Memory B cell (primary cell): ENCODE measurements at places on chromosomes 4 and X.
A peak's percentile ranks its signal among the peaks of the same experiment; 100 is the strongest.

GRCh38 chrX:118773782-118774181 lies 46.4 kb downstream of the IL13RA1 start:
- peaks cover 13% of the 10 kb centered on the region for H3K36me3 ChIP-seq
- peaks cover 6% of the 10 kb centered on the region for H3K4me1 ChIP-seq
- no peak for DNase-seq

DNA sequence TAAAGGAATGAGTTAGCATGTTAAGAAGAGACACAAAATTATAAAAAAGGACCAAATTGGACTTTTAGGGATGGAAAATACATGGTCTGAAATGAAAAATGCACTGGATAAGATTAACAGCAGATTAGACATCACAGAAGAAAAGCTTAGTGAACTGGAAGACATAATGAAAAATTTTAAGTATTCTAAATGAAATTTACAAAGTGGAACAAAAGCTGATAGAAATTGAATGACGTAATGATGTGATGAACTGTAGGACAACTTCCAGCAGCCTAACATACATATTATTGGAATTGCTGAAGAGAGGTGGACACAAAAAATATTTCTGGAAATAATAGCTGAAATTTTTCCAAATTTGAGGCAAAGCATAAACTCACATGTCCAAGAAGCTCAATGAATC lies 39.6 kb upstream of the GPR173 start:
- H3K36me3 ChIP-seq, result no peaks in the 10 kb centered on the region
- H3K4me1 ChIP-seq, result no peaks in the 10 kb centered on the region
- H3K27ac ChIP-seq, result no peak overlapping the region
- H3K4me3 ChIP-seq, result no peak overlapping the region

GRCh38 chrX:123736333-123736921 lies 3.6 kb upstream of the THOC2 start:
- H3K4me3 ChIP-seq, result no peak overlapping the region
- H3K36me3 ChIP-seq, result no peaks in the 10 kb centered on the region
- no peak for DNase-seq
- H3K27ac ChIP-seq, result no peak overlapping the region

- no peak overlapping the region for H3K27ac ChIP-seq
- no peak overlapping the region for H3K4me3 ChIP-seq
- no peaks in the 10 kb centered on the region for H3K4me1 ChIP-seq
- DNase-seq, result no peak
- H3K36me3 ChIP-seq, result no peaks in the 10 kb centered on the region
Measured at GRCh38 chr4:131347816-131348215, 1801.3 kb upstream of the PCDH10 start.

GRCh38 chr4:134078230-134078914 lies 123.2 kb downstream of the PABPC4L start:
- no peak overlapping the region for H3K27ac ChIP-seq
- H3K36me3 ChIP-seq, result no peaks in the 10 kb centered on the region
- no peak for DNase-seq
- H3K4me1 ChIP-seq, result no peaks in the 10 kb centered on the region
- H3K4me3 ChIP-seq, result no peak overlapping the region

DNA sequence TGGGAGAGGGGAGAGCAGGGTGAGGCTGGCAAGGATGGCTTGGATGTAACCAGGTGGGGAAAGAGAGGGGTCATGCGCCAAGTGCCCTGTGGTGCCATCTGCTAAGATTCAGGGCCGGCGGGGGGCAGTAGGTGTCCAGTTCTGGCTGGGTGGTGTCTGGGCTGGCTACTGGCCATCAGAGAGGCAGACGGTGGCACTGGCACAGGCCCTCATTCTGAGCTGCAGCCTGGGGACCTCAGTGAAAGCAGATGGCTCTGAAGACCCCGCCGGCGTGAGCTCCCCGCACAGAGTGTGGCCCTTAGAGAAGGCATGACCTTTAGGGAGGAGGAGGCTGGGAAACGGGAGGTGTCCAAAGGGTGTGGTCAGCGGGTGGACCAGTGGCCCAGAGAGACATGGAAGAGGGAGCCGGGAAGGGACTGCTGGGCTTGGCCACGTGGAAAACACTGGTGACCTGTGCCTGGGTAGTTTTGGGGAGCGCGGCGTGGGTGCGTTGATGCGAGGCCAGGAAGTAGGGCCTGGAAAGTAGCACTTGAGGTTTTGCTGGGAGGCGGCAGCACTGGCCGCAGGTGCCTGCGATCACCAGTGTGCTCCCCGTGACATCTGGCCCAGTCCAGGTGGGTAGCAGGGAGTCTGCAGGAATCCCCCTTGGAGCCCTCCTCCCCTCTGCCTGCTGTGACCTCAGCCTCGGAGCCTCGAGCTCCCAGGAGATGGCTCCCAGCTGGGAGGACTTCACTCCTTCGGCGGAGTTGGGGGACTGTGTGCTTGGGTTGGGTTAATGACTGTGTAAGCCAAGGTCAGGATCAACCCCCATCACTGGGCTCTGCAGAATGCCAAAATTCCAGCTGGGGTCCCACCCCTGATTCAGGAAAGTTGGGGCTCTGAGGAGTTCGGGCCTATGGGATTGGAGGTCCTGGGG lies 9.3 kb upstream of the SH3TC1 start:
- no peak for DNase-seq
- peaks cover 22% of the 10 kb centered on the region for H3K4me1 ChIP-seq
- peaks cover 20% of the 10 kb centered on the region for H3K27me3 ChIP-seq
- no peak overlapping the region for H3K4me3 ChIP-seq

GRCh38 chr4:168631241-168632162 lies 134.7 kb downstream of the PALLD start:
- H3K4me1 ChIP-seq, result no peaks in the 10 kb centered on the region
- H3K27me3 ChIP-seq, result peaks cover 7% of the 10 kb centered on the region
- no peak overlapping the region for H3K4me3 ChIP-seq
- H3K27ac ChIP-seq, result no peak overlapping the region
- no peak for DNase-seq
- H3K36me3 ChIP-seq, result no peaks in the 10 kb centered on the region

DNA sequence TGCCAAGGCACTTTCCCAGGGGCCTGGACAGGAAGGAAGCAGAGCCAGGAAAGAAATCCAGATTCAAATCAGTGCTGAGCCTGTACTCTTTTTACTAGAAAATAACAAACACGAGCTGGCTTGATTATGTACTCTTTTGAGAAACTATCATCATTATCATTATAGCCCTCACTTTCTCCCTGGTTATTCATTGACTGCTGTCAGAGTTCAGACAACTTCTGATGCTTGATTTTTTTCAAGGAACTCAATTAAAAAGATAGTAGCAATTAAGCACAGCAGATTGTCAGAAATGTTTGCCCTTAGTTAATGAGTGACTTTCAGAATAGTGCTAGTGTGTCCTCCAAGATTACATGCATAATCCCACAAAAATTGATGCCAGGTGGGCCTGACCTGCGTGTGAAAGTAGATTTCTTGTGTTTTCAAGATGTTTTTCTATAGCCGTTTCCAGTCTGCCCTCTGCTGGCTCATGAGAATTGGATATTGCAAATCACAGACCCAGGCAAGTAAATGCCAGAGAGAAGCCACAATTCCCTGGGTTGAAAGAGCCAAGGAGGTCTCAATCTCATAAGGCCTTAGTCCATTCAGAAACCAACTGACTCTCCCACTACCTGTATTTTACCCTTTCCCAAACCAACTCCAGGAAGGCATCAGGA lies 14.3 kb upstream of the PNPLA4 start:
- H3K4me3 ChIP-seq, result no peak overlapping the region
- H3K36me3 ChIP-seq, result no peaks in the 10 kb centered on the region
- peak overlapping the region; percentile 28 for H3K27ac ChIP-seq
- H3K4me1 ChIP-seq, result no peaks in the 10 kb centered on the region
- DNase-seq, result no peak

GRCh38 chr4:147447786-147448185 lies 33.1 kb upstream of the EDNRA start:
- no peak overlapping the region for H3K27ac ChIP-seq
- no peaks in the 10 kb centered on the region for H3K36me3 ChIP-seq
- no peaks in the 10 kb centered on the region for H3K27me3 ChIP-seq

DNA sequence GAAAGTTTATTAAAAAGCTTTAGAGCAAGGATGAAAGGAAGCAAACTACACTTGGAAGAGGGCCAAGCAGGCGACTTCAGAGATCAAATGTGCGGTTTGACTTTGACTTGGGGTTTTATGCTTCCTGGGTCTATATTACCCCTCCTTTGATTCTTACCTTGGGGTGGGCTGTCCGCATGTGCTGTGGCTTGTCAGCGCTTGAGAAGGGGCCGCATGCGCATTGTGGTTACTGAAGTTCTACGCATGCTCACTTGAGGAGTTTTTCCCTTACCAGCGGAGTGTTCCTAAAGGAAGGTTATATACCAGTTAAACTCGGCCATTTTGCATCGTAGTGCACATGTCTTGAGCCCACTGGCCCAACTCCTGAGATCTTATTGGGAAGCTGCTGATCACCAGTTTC lies 9.9 kb downstream of the ZNF157 start:
- H3K27me3 ChIP-seq, result no peaks in the 10 kb centered on the region
- peak; percentile 4 for DNase-seq
- H3K4me1 ChIP-seq, result peaks cover 7% of the 10 kb centered on the region
- H3K4me3 ChIP-seq, result peak overlapping the region; percentile 64
- H3K27ac ChIP-seq, result peak overlapping the region; percentile 58

- no peak overlapping the region for H3K4me3 ChIP-seq
- peaks cover 9% of the 10 kb centered on the region for H3K4me1 ChIP-seq
- H3K27me3 ChIP-seq, result no peaks in the 10 kb centered on the region
- peak overlapping the region; percentile 20 for H3K27ac ChIP-seq
- H3K36me3 ChIP-seq, result peaks cover 18% of the 10 kb centered on the region
Measured at GRCh38 chrX:1355131-1356046, 18.8 kb downstream of the IL3RA start.

DNA sequence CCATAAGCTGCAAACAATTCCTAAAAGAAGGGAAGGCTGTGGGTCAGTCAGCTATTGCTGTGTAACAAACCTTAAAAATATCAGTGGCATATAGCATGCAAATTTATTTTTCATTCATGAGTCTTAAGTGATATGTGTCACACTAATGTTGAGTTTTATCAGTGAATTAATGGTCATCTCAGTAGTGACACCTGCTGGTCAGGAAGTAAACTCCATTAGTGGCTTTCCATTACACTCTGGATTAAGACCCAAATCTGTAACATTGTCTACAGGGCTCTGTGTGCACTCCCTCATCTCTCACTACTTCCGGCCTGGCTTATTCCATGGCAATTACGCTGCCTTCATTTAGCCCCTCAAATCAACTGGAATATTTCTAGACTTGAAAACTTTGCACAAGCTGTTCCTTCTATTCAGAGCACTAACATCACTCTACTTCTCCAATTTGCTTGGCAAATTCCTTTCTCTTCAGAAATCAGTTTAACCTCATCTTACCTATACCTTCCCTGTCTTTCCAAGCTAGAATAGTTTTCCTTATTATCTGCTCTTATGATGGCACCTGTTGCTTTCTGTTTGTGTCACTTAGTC lies 217.3 kb upstream of the TAPT1 start:
- no peak overlapping the region for H3K4me3 ChIP-seq
- no peaks in the 10 kb centered on the region for H3K27me3 ChIP-seq
- no peaks in the 10 kb centered on the region for H3K36me3 ChIP-seq
- DNase-seq, result no peak
- H3K4me1 ChIP-seq, result peaks cover 3% of the 10 kb centered on the region
- H3K27ac ChIP-seq, result no peak overlapping the region

DNA sequence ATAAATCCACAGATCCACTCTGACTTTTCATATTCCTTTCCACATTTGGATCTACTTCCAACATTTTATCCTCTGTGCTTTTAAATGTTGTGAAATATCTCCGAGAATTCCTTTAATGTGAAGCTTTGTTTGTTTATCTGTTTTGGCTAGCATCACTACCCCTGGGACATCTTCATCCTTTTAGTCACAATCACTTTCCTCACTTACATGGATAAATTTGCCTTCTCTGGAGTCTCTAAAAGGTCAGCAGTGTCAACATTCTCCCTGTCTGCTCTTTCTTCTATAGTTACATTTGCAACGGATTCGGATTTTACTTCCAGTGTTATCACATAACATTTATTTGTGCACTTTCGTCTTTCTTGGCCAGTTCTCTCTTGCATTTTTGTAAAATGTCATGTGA lies 34.2 kb upstream of the LRAT start:
- DNase-seq, result no peak
- no peaks in the 10 kb centered on the region for H3K27me3 ChIP-seq
- H3K27ac ChIP-seq, result no peak overlapping the region
- H3K4me3 ChIP-seq, result no peak overlapping the region

DNA sequence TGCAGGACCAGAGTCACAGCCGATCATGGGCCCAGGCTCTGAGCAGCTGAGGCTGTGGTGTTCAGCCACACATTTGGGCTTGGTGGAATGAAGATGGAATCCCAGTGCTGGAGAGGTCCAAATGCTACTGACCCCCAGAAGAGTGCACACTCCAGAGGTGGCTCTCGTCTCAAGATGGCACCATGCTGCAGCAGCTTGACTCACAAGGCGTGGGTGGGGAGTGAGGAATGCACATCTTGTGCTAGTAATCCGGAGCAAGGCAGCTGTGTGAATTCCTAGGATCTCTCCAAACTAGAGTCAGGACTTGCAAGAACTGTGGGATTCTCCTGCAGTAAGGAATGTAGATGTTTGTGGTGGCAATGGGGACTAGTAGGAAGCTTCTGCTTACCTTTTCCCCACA lies 28.7 kb downstream of the RAB28 start:
- H3K27me3 ChIP-seq, result no peaks in the 10 kb centered on the region
- no peak for DNase-seq
- H3K27ac ChIP-seq, result no peak overlapping the region
- H3K36me3 ChIP-seq, result peaks cover 22% of the 10 kb centered on the region

DNA sequence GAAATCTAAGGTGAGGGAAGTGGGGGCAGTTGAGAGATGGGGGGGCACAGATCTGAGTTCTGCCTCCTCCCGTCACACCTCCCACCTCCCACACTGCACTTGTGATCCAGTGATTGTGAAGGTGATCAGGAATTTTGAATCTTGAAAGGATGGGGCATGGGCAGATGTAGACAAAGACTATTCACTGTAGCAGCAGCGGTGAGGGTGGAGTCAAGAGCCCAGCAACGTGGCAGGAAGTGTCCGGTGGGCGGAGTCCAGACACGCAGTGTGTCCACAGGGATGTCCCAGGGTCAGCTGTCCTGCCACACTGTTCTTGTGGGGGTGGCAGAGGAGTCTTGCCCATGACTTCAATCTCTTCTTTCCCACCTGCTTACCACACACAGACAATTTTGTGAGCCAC lies 330.5 kb upstream of the GALNT7 start:
- H3K27me3 ChIP-seq, result peaks cover 2% of the 10 kb centered on the region
- H3K4me1 ChIP-seq, result no peaks in the 10 kb centered on the region
- no peaks in the 10 kb centered on the region for H3K36me3 ChIP-seq
- H3K27ac ChIP-seq, result no peak overlapping the region
- H3K4me3 ChIP-seq, result no peak overlapping the region

DNA sequence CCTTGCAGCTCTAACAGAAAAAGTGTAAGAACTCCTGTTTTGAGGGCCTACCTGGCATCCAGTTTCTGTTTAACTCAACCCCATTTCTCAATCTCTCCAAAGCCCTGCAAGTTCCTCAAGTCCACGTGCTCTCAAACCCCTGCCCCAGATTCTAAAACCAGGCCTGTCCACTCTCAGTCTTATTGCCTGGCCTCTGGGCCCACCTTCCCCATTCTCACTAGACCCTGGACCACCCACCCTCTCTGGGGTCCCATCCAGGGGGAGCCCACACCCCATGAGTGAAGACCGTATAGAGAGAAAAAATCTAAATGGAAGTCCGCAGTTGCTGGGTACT lies 58.3 kb downstream of the TLR10 start:
- H3K27me3 ChIP-seq, result no peaks in the 10 kb centered on the region
- no peak for DNase-seq
- no peak overlapping the region for H3K4me3 ChIP-seq
- H3K36me3 ChIP-seq, result no peaks in the 10 kb centered on the region
- H3K4me1 ChIP-seq, result peaks cover 2% of the 10 kb centered on the region

- no peaks in the 10 kb centered on the region for H3K27me3 ChIP-seq
- H3K4me3 ChIP-seq, result no peak overlapping the region
- peaks cover 27% of the 10 kb centered on the region for H3K4me1 ChIP-seq
- no peak for DNase-seq
Measured at GRCh38 chr4:24559889-24560288, 24.5 kb downstream of the DHX15 start.
